ENCODE measurements at places on chromosomes 7 and 10.

DNA sequence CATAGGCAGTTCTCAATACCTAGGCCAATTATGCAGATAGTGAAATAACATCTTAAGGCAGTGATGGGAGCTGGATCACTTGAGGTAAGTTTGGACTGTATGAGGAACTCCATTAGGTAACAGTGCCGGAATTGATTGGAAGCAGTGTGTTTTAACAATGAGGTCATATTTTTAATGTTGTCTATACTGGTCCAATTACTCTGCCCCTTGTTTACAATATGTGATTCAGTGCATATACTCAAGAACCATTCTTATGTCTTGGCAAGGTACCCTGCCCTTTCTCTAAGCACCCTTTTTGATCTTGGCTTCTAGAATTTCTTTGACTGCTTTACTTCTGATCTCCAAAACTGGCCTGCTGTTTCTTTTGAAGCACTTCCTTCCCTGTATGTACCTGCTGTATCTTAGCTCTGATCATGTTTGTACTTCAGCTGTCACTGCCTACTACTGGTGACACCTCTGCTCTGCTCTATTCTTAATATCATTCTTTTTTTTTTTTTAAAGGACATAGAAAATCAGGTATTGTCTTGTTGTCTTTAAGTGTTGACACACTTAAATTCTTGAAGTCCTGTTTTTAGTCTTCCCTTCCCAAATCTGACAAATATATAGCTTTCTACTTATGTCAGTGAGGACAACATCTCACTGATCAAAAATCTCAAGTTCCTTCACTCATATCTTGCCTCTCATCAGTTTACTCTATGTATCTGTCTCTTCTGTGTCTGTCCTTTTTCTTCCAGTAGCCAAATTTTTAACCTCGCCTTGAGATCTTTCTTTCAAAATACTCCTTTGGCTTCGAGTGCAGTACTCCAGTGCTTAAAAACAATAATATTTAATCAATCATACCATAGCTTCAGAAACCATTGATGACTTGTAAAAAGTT is 46.4 kb upstream of the RPA3 start:
- DNase-seq = no peak

GRCh38 chr7:156204820-156205219 is 392.6 kb upstream of the SHH start:
- no peak for DNase-seq

- DNase-seq = no peak
Observed at GRCh38 chr7:109549471-109550193, 980.0 kb downstream of the DNAJB9 start.

- DNase-seq = peak; percentile 2
Observed at GRCh38 chr10:36254199-36254598, 612.1 kb upstream of the FZD8 start.

DNA sequence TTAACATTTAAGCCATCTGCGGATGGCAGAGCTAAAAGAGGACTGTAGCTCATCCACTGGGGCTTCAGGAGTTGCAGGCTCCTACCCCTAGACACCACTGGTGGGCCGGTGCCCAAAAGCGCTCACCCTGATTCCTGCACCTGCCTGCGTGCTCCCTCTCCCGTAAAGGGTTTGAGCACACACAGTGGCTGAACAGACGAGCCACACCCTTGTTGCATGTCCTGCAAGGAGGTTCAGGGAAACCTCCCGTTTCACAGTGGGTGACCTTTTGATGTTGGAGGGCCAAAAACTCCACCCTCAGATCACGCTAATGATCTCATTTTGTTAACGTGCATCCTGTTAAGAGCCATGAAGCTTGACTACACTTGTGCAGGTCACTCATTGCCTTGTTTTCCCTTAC is 37.9 kb downstream of the SYPL1 start:
- no peak for DNase-seq

- no peak for DNase-seq
Observed at GRCh38 chr7:150357771-150358427, 10.7 kb upstream of the REPIN1 start.

GRCh38 chr7:84612981-84613681 is 418.5 kb upstream of the SEMA3A start:
- DNase-seq = no peak

- peak; percentile 20 for DNase-seq
Observed at GRCh38 chr7:18212758-18213157, 185.1 kb upstream of the PRPS1L1 start.

DNA sequence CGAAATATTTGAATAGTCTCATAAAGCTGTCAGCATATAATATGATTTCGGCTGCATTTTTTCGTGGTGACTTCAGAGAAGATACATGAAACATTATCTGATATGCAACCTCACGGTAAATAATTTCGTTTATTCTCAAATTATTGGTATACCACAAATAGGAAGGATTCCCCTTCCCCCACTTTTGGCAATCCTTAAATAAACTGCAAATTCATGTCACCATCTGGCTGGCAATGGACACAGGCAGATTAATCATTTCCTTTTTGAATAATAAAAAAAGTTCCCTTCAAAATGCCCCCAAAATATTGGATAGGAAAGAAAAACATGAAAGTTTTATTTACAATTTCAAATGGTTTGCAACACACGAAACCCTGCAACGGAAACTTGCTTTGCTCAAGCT is 234.5 kb upstream of the MEOX2 start:
- DNase-seq = no peak

DNA sequence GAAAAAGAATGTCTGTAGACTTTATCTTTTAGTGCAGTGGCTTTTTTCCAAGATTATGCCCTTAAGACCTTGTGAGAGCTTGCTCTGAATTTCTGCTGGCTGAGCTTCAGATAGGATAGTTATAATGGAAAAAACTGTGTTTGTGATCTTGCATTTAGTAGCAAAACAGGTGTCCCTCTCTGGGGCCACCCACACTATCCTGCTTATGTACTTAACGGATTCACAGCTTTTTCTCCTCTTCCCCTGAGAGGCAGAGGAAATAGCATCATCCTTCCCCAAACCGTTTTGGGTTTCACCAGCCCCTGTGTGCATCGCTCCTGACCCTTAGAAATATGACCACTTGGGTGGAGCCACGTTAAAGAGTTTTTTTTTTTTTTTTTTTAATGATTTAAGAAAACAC is 101.2 kb downstream of the RAB18 start:
- DNase-seq = no peak

DNA sequence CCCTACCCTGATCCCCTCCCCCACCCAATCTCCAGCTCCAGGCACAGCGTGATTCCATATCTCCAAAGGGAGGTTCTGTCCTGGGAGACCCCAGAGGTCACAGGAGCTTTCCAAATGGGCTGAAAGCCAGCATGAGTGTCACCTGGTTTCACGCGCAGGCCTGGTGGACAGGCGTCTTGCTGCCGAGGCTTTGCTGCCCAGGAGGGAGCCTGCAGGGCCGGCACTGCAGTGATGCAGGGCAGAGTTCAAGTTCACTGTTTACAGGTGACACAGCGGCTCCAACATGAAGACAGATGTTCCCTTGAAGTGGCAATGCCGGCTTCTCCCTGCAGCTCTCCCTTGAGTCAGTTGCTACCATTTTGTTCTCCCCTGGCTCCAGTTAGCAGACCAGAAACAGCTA is 104.3 kb downstream of the TCERG1L start:
- DNase-seq = no peak

- peak; percentile 31 for DNase-seq
Observed at GRCh38 chr10:110006358-110007160, 1.2 kb upstream of the ADD3 start.

GRCh38 chr7:80735330-80735729 is 96.9 kb downstream of the CD36 start:
- no peak for DNase-seq
